ENCODE measurements at places on chromosomes 2 and 18.

DNA sequence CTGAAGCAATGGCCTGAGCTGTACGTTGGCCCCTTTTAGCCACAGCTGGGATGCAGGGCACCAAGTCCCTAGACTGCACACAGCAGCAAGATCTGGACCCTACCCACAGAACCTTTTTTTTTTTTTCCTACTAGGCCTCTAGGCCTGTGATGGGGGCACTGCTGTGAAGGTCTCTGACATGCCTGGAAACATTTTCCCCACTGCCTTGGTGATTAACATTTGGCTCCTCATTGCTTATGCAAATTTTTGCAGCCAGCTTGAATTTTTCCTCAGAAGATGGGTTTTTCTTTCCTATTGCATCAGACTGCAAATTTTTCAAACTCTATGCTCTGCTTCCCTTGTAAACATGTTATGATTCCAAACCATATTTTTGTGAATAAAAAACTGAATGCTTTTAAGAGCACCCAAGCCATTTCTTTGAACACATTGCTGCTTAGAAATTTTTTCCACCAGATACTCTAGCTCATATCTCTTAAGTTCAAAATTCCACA lies 33.5 kb downstream of the PDE1A start:
- DNase-seq, result no peak

DNA sequence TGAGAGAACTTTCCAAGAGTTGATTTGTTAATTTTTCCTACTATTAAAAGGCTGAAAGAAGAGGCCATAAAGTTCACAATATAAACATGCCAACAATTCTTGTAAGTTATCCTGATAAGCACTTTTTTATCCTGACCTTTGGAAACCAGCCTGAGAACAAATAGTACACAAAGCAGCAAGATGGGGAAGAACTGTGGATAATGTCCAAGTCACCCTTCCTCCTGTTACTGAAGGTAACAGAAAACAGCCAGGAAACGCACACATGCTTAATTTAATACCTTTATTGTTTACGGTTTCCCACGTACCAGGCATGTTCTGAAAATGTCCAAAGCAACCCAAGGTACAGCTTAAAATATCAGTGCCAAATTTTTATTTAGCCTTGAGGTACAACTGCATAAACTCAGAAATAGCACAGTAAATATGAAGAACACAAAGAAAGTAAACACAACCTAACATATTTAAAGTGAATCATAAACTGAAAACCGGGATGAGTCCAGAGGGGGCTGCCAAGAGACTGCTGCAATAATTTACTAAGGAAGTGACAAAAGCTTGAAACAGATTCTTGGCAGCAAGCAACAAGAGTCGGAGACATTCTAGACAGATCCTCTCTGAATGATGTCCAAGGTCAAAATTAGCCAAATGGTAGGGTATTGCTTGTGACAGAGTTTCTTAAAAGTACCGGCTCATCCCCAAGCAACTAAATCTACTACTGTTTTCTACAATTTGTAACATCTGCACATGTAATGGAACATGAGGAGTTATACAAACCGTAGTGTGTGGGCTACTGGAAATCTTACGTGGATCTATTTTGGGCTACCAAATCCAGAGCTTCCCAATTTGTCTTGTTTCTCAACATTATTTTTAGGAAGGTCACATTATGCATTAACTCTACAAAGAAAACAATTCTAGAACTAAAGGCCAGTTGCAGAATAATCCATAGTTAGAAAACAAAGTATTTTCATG lies 93.2 kb downstream of the CABYR start:
- DNase-seq, result no peak

GRCh38 chr2:453132-453531 lies 165.2 kb upstream of the ALKAL2 start:
- DNase-seq, result no peak

DNA sequence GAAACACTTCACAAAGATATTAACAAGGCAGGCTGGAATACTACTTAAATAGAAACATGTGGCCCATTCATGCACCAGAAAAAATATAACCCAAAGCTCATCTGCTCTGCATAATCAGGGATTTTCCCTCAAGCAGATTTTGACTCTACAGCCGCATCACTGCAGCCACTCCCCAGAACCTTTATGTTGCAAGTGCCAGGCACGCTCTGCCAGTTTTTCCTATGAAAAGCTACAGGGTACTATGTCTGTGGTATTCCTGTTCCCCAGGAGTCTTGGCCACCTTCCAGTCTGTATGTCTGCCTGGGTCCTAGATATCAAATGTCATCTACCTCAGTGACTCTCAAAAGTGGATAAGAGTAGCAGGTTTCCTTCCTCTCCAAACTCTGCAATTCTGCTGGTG lies 3.8 kb downstream of the COA5 start:
- no peak for DNase-seq

DNA sequence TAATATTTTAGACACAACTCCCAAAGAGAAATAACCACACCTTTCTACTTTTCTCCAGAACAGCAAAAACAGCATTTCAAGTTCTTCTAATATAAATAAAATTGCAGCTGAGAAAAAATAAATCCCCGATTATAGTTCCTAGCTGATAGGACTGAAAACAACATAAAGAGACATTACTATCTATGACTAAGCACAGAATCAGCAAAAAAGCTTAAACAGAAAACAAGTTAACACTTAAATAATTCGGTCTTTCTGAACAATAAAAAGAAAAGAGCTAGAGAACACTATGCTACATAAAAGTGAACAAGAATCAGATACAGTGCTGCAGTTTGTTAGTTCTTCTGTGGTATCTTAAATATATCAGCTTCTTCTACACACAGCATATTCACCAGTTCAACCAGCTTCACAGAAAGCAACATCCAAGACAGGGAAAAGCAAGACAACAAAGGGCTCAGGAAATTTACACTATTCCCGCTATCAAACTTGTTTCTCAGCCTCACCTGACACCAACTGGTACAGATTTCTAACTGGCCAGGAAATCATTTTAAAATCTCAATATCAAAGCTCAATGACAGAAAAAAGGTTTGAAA lies 28.6 kb downstream of the FEZ2 start:
- no peak for DNase-seq

DNA sequence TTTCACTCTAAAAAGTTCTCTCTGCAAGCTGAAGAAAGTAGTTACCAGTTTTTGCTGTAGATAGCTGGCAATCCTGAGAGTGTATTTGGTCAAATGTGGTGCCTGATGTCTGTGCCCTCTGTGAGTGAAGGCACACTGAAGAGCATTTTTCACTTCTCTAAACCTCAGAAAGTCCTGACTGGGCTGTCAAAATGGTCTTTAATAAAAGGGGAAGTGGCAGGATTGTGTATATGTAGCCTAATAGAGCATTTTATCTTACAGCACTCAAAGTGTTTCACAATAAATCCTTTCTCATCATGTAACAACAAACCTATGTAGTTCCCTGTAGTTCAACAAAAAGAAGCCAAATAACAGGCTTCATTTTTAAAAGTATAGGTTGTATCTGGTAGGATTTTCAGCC lies 1552.3 kb upstream of the SLC39A10 start:
- DNase-seq, result no peak

- no peak for DNase-seq
Measured at GRCh38 chr2:55732854-55733253, 39.2 kb upstream of the PNPT1 start.

DNA sequence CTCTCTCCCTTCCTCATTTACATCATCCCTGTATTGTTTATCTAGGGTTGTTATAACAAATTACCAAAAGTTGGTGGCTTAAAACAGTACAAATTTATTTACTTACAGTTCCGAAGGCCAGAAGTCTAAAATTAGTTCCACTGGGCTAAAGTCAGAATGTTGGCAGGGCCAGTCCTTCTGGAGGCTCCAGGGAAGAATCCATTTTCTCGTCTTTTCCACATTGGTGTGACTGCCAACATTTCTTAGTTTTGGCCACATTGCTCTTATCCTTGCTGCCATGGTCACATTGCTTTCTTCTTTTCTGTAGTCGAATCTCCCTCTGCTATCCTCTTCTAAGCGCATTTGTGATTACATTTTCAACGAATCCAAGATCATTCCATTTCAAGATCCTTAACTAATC lies 34.7 kb downstream of the ICOS start:
- no peak for DNase-seq

GRCh38 chr2:172446474-172447063 lies 19.2 kb downstream of the ITGA6 start:
- no peak for DNase-seq

DNA sequence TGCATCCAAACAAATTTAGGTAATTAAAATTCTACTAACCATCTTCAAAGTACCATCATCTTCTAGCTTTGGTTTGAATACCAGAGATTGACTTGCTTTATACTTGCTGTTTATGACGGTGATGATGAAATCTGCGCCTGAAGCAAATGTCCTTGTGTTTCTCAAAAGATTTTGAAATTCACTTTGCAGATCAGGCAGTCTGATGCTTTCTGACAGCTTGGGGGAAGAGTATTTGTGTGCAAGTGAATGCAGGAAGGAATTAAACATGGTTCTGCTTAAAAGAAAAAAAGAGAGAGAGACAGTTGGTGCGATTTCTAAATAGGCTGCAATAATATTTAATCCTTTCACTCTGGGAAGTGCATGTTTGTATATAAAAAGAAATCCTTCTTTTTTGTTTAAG lies 29.6 kb downstream of the CSRNP3 start:
- no peak for DNase-seq

DNA sequence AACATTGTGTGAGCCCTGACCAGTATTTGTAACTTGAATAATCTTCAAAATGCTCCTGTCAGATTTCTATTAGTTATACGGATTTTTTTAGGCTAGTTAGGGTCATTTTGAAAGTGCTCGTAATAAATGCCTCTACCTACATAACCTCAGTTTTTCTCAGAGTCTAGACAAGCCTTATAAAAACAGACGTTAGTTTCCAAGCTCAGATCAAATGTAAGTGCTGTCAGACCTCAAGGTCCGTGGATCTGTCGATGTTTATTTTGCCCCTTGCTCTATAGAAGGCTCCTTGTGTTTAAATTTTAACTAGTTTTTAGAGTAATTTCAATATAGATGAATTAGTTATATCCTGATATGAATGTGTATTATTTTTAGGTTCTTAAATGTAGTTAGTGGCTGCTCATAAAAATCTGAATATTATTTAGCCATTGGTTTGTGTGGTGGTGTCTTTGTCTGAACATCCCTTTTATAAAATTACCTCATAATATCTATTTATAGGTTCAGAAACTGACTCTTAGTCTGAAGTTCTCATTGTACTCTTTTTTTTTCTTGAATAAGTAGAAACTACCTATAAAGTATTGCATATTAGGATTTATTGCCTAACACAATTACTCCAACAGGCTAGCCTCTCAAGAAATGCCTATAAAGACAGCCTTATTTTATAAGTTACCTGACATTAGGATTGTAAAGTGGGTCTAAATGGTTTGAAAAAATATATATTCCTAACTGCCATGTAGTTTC lies 71.1 kb downstream of the MTA3 start:
- DNase-seq, result no peak

- no peak for DNase-seq
Measured at GRCh38 chr2:127834951-127835350, 23.0 kb downstream of the POLR2D start.

- no peak for DNase-seq
Measured at GRCh38 chr2:24680196-24680595, 113.0 kb downstream of the PTRHD1 start.

- DNase-seq, result no peak
Measured at GRCh38 chr18:10298346-10298745, 156.1 kb upstream of the APCDD1 start.

GRCh38 chr2:179857236-179857635 lies 4.2 kb downstream of the ZNF385B start:
- peak; percentile 29 for DNase-seq

GRCh38 chr2:191951832-191952231 lies 104.9 kb upstream of the CAVIN2 start:
- no peak for DNase-seq

GRCh38 chr2:68726608-68727367 lies 7.8 kb upstream of the ARHGAP25 start:
- no peak for DNase-seq

DNA sequence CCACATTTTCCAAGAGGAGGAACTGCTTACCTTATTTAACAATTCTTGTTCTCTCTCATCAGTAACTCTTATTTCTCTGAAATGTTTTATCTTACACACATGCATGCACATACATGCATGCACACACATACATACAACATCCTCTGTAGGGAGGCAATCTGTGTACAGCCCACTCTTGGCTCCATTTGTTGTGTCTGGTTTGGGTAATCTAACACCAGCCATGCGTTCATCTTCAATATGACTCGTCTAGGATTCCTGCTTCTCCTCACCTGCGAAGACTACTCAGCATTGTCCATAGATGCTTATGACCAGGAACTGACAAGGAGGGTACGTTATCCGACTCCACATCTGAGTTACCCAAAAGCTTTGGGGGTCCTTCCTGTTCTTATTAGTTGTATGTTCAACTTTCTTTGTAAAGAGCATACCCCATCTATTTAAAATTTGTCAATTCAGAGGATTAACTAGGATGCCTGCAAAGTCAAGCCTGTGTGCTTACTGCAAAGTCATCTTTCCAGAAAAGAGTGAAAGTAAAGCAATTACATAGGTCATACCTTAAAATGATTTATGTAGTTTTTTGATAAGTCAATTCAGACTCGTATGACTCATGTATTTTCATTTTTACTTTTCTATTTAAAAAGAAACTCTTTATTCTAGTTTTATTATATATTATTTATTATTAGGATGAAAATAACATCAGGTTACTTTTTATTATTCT lies 18.2 kb downstream of the LYPD6B start:
- no peak for DNase-seq

- no peak for DNase-seq
Measured at GRCh38 chr2:10956006-10956790, 44.5 kb downstream of the KCNF1 start.

- DNase-seq, result no peak
Measured at GRCh38 chr2:16152071-16152927, 211.9 kb downstream of the MYCN start.

GRCh38 chr2:223010641-223011040 lies 41.3 kb upstream of the KCNE4 start:
- no peak for DNase-seq

- DNase-seq, result no peak
Measured at GRCh38 chr18:650428-650858, 7.0 kb upstream of the TYMS start.

- no peak for DNase-seq
Measured at GRCh38 chr2:212495046-212495445, 43.6 kb downstream of the ERBB4 start.

GRCh38 chr2:6671913-6672312 lies 193.8 kb downstream of the CMPK2 start:
- no peak for DNase-seq

- DNase-seq, result no peak
Measured at GRCh38 chr2:201167546-201167945, 15.4 kb upstream of the CASP10 start.

DNA sequence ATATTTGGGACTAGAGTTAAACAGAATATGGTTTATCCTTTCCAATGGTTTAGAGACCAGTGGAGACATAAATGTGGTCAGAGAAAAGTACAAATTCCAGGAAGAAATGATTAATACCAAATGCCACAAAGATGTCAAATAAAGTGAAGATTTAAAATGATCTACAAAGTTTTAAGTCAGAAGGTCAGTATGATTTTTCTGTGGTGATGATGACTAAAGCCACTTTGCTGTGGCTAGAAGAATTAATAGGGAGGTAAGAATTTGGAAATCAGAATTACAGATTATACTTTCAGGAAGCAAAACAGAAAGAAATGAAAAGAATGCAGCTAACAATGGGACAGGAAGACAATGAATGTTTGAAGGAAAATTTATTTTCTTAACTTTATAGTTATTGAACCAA lies 91.5 kb upstream of the CDH7 start:
- no peak for DNase-seq
